ENCODE measurements at places on chromosomes 12 and 14.

- no peak for DNase-seq
These were observed 827.9 kb downstream of the FLRT2 start for GRCh38 chr14:86357876-86358275.

DNA sequence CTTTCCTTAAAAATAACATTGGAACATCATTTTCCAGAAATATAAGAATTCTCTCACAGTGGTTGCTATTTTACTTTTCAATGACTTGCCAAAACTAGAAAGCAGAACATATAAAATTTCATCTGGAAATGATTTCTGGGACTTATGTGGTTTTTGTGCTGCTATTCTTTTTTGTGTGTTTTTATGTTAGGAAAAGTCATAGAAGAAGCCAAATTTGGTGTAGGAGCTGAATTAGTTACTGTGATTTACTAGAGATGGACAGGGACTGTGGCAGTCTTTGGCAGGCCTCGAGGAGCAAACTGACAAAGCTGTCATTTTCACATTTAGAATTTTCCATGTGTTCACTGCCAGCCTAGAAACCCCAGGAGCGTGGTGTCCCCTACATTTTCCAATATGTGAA, 38.3 kb upstream of the LDHB start:
- no peak for DNase-seq

GRCh38 chr12:120590741-120591407, 9.7 kb upstream of the POP5 start:
- no peak for DNase-seq

- DNase-seq, result no peak
These were observed 47.1 kb upstream of the OVCH1 start for GRCh38 chr12:29544428-29545101.

DNA sequence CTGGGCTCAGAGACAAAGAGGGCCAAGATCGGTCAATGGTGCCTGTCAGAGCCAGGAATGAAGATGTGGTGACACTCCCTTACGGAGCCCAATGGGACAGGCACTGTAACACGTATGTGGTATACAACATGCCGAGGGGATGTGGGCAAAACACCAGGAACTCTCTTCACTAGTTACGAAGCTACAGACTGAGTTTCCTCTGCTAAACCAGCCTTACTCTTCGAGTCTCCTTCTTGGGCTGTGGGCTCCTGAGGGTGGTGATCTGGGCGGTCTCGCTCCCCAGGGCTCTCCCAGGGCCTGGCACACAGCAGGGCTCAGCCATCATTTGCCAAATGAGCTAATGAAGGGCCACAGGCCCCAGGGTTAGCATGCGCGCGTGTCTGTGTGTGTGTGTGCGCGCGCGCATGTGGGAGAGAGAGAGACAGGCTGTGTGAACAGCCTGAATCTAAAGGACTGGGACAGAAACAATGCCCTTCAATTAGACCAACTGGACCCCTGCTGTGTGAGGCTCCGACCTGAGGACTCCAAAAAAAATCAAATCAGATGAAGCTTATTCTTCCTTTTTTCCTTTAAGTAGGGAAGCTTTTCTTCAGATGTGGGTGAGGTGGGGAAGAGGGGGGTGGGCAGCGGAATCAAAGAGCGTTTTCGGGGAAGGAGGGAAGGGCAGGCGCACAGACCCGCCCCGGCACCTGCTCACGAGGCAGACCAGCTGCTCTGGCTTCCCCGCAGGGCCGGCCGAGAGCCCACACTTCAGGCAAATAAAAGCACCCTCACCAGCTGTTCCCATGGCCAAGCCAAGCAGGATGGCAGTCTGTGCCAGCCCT, 42.5 kb downstream of the CCDC88C start:
- DNase-seq, result no peak

- peak; percentile 91 for DNase-seq
These were observed 585 bp downstream of the GPATCH2L start for GRCh38 chr14:76152333-76152681.

- DNase-seq, result no peak
These were observed 10.7 kb upstream of the APOLD1 start for GRCh38 chr12:12774791-12775190.

- DNase-seq, result peak; percentile 72
These were observed 30.6 kb downstream of the BORCS5 start for GRCh38 chr12:12387501-12387900.

DNA sequence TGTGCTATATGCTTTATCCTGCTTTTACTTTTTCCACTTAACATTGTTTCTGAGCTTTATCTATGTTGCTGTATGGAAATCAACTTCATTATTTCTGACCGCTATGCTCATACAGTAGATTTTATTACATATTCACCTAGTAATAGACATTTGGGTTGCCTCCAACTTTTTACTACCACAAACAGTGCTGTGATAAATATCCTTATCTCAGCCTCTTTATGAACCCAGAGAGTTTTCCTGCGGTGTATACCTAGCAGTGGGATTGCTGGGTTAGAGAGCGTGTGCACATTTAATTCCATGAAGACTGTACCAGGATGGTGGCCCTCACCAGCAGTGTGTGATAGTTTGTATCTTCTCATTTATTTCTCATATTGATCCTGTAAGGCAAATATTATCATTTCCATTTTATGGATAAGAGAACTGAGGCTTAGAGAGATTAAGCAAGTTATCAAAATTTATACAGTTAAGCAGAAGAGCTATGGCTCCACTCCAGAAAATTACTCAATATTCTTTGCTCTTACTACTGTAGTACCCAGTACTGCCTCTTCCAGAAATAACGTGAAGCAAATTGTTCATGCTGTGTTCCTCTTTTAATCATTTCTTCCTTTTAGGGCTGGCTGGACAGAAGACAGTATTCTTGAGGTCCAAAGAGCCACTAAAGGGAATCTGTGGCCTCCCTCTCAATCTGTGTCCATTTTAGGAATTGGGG, 26.3 kb upstream of the CISTR start:
- no peak for DNase-seq

GRCh38 chr12:59076622-59077021, 156.3 kb upstream of the LRIG3 start:
- DNase-seq, result no peak

GRCh38 chr12:26124446-26125399, at the start of gene BHLHE41:
BHLHE41 (minus strand) TSS chr12:26125037; CDS start chr12:26124779, 258 bp downstream.
- peak; percentile 49 for DNase-seq

GRCh38 chr12:59345406-59345805, 250.4 kb upstream of the SLC16A7 start:
- no peak for DNase-seq

DNA sequence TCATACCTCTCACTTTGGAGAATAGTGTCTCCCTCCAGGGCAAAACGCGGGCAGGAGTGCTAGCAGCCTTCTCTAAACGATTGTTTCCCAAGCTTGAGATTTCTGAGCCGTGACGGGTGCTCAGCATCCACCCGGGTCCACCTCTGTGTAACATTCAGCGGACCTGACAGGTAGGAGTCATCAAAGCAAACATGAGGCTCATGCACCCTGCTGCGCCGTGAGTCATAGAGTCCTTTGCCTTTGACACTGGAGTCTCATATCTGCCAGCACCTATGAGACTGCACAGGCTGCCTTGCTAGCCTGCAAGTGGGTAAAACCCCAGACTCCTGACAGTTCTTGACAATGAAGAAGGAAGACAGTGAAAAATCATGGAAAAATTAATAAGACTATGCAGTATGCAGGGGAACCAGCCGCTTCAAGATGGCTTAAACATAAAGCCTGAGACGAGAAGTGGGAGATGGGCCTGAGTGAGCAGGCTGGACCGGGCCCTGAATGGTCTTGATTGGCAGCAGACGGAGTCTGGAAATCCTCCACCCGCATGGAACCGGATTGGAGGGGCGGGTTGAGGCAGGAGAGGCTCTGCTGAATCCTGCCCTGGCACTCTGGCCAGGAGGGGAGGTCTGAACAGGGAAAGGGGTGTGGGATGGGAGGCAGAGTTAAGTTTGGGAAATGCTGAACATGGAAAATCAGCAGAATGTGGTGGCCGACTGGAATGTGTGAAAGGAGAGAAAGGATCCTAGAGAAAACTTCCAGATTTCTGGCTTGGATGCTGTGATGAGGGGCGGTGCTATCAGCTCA, 54.2 kb downstream of the LGMN start:
- DNase-seq, result no peak

DNA sequence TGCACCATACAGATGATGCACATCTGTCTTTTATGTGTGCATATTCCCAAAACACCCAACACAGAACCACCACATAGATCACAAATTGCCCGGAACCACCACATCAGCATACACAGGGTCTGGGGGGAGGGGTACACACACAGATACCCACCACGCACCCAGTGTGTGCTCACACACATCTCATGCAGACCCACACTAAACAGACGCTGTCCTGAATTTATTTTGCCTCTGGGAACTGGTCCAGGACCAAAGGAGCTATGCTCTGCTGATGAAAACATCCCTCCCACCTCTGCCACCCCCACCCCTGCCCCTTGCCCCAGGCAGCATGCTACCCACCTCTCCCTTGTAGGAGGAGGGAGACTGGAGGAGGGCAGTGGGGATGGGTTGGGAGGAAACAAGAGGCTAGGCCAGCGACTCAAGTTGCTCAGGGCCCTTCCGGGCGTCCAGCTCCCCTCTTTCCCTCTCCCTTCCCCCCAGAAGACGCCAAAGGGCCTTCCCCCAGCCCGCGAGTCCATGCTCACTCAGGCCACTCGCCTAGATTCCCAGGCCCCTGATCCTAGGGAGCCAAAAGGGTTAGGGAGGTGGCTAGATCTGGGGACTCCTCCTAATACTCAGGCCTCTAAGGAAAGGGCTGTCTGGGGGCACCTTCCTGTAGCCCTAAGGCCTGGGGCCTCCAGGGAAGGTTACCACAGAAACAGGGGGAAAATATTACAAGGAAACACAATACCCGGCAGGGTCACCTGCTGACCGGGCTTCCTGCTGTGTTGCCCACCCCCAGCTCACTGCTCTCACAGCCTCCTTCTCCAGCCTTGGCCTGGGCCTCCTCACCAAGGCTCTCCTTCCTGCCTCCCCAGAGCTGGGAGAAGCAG, 3.1 kb downstream of the HDAC7 start:
- DNase-seq, result no peak

- no peak for DNase-seq
These were observed 229.6 kb upstream of the TMEM260 start for GRCh38 chr14:56349960-56350359.

DNA sequence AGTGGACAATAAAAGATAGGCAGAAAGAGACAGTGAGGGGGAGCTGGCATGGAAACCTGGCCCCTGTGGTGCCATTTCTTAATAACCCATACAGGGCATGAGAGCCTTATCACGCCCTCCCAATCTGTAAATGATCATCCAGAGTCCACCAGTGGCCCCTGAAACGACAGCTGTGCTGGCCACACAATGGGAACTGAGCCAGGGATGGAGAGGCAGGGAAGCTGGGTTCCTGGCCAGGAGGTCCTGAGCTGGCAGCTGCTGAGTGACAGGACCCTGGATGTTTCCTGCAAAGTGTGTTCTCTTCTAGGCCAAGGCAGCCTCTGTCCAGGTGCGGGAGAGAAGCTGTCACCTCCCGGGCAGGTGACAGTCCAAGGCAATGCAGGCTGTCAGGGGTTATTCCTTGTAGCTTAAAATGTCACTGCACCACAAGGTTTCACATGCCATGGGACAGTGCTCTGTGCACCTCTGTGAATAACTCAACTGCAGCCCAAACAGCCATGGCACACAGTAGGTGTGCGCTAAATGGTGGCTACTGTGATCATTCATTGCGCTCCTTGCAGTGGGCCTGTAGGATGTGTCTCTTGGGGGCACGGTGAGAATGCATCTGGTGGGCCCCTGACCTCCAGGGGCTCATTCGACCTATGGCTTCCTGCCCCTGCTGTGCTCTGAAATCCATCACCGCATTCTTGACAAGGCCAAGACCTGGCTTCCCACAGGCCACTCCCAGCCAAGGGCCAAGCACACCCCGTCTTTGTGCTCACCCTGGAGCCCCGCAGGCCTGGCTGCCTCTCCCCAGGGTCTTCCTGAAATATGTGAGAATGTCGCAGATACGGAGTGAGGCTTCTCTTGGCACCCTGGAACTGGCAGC, 46.3 kb upstream of the BCL11B start:
- no peak for DNase-seq

- DNase-seq, result no peak
These were observed 133.8 kb downstream of the BCAT1 start for GRCh38 chr12:24815114-24815423.

GRCh38 chr12:76997011-76997780, 68.2 kb downstream of the E2F7 start:
- no peak for DNase-seq

- DNase-seq, result peak; percentile 29
These were observed at the start of gene TMPRSS12 for GRCh38 chr12:50842637-50843493. TMPRSS12 (plus strand) TSS chr12:50842926; CDS start chr12:50842965, 39 bp downstream.

- no peak for DNase-seq
These were observed 3.0 kb downstream of the LUM start for GRCh38 chr12:91108196-91108755.

DNA sequence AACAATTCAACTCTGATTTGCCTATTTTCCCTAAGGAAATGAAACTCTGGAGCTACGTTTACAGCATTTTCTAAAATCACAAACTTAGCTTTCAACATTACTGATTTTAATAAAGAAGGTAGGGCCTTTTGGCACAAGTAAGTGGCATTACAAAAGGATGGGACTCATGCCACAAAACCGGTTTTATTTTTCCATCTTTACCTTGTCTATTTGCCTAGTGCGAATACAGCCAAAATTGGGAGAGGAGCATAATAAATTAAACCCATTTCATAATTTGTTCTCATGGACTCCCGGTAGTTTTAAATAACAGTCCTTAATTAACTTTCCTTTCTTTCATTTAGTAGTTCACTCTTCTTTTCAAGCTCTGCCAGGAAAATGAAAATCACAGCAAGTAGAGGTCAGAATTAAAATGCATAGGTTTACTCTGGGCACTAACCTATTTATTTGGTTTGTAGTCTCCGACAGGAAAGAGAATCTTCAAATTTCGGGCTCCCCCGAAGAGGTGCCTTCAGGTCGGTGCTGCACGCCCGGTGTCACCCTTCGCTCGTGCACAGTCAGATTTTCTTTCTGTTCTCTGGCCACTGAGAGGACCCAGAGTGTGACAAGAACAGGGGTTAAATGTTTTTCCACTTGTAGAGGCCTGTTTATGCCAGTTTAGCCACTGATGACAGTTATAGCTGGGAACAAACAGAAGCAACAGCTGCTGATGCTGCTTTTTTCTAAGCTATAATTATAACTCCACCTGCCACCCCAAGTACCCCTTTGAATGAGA, at the start of gene BEST3:
Gene BEST3 (minus strand): TSS at position 535 of the 772 bp plus-strand sequence. CDS start 1,505 bp downstream, outside the sequence.
- DNase-seq, result no peak

- DNase-seq, result peak; percentile 61
These were observed 20.8 kb upstream of the PYROXD1 start for GRCh38 chr12:21416511-21417121.

DNA sequence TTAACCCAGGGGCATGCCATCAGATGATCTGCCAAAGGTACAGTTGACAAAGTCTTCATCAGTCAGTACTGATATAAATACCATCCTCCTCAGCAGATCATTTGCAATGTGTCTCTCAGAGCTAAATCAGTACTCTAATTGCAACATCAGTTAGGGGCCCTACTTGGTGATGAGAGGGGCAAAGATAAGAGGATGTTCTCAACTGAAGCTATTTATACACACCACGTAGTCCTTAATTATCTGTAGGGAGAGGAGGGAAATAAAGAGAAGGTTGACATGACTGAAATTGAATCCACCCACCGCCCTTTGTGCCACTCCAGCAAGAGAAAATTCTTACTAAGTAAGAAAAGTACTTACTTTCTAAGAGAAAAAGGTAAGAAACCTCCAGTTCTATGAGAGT, 157.8 kb upstream of the NUDT4 start:
- DNase-seq, result no peak
